CD4-positive, alpha-beta T cell treated with Interleukin-10 for 1 hour (primary cell): ENCODE measurements at places on chromosomes 2 and 18.

- DNase-seq, result no peak
Observed at GRCh38 chr2:38122344-38122743, 46.4 kb upstream of the CYP1B1 start.

DNA sequence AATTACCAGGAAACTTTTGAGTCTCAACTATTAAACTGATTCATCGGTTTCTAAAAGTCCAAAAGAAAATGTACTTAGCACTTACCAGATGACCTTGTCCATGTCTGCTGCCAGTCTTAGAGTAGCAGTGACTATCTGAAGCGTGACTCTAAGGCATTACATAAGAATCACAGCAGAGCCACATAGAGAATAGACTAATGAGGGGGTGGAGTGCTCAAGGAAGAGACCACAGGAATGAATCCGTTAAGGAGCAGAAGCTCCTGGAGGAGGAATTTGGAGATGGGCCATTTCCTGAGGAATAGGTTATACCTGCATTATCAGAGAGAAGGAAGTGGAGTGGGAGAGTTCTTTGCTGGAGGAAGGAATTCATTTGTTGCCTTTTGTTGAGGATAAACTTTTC is 116.0 kb downstream of the MAP3K20 start:
- DNase-seq, result no peak

GRCh38 chr2:212858496-212858895 is 292.9 kb downstream of the IKZF2 start:
- no peak for DNase-seq

DNA sequence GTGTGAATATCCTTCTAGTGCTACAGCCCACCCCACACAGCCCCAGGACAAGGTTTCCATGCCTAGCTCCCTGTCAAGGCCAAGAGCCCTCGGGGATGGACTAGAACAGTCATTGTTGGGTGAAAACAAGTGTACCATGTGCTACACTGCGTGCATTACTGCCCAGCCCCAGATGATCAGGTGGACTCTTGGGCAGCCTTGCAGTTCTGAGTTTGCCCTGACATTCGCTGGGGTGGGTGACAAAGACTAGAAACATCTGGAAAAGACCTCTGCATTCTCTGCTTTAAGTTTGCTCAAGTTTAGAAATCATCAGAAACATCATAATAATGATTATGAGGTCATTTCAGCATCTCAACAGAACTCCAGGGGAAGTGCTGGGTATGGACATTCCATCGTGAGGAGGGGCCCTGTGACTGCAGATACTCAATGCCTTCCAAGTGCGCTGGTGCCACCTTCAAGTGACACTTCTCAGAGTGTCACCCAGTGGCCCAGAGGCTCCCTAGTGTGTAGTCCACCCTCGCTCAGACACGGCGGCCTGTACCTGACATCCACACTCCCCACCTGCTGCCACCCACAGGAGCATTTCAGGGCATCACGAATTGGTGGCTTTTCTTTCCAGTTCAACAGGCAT is 5.3 kb upstream of the PXDN start:
- no peak for DNase-seq

DNA sequence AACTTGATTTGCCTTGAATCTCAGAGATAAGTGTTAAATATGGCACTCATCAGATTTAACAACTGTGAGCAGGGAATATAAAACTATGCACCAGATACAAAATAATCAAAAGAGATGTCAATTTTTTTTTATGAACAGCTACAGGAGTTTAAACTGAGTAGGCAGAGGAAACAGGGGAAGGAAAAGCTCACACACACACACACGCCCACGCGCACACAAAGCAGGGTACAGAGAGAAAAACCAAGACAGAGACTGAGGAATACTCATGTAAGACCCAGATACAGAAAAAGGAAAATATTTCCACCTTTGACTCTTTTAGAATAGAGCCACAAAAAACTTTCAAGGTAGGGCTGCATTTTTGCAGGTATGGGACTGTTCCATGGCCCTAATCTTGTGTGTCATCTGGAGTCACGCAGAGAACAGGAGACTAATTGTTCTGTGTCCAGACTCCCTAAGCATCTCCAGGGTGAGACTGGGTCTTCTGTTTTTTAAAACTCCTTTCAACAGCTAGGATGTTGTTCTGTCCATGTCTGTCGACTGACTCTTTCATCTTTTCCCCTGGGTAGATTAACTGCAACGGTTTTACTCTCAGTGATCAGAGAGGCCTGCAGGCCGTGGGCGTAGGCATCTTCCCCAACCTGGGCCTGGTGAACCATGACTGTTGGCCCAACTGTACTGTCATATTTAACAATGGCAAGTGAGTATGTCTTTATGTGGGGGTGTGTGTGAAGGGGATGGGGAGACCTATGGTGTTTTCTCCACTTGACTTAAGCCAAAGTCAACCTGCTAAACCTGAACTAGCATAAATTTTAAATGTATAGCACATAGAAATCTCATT is 23.0 kb downstream of the SMYD1 start:
- DNase-seq, result no peak

DNA sequence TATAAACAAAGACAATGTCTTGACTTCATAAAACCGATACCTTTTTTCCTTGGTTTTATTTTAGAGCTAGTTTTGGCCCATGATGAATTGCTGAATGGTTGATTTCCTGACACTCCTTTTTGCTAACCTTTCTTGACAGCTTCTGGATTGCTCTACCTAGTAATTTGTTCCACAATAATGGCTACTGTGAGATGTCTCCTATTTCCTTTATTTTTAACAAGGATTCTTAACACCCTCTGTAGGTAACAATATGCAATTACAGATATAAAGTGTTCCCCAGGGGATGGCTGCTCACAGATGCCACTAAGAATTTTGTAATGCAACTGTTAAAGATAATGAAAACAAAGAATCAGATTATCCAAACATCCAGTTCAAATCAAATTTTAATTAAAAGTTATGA is 100.8 kb upstream of the ATP5MC3 start:
- DNase-seq, result peak; percentile 35

DNA sequence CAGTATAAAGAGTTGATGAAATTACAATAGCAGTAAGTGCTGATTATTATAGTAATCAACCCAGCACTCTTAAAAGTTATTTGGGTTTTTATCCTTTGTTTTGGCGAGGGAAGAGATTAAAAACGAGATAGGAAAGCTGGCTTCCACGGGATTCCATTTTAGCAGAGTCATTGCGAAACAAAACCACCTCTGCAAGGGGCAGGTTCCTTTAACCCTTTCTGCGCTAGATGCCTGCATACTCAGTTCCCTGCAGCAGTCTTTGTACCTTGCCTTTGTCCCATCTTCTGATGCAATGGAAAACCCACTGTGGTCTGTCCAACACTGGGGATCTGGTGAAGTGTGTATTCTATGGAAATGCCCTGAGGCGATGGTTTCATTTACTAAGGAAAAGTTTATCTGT is 2.7 kb downstream of the YPEL5 start:
- peak; percentile 25 for DNase-seq

GRCh38 chr2:128598862-128599441 is 280.3 kb upstream of the HS6ST1 start:
- DNase-seq, result no peak

DNA sequence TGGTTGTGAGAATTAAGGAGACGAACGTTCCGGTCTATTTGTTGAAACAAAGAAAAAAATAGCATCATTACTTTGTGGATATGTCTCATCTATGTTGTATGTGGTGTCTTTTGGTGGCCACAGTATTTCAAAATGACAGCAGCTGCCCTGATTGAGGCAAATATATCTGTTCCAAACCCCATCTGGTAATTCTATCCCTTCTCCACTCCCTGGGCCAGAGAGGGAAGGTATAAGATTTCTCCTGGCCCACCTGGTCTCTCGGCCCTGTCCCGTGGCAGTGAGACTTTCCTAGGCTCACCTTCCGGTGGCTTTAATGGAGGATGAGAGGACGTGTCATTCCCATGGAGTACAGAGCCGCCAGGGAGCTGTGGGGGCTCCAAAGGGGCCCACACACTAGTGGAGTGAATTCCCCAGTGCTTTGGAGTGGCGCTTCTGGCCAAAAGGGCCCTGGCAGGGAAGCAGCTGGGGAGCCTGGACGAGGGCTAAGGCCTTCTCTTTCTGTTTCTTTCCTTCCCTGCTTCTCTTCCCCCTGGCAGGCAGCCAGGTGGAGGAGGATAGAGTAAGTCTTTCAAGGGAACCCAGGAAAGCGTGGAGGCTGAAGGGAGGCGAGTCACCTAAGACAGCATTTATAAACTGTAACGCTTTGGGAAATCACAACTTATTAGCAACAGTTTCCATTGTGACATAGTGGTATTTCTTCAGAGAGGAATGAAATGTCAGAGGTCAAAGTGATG is 5.6 kb downstream of the FOSL2 start:
- peak; percentile 1 for DNase-seq

GRCh38 chr2:229343661-229344060 is 72.6 kb upstream of the PID1 start:
- no peak for DNase-seq

DNA sequence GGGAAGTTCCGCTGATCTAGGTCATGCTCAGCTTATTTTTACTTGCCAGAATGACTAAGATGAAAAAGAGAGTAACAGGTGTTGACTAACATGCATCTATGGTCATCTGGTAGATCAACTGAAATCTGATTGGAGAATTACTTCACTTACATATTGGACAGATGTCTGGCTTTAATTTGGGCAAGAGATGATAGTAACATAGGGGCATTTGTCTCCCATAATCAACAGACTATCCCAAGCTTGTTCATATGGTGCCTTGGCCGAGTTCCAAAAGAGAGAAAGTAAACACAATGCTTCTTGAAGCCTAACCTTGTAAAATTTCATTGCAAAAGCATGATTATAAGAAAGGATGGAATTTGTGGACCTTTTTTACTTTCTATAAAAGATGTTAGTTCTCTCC is 503.7 kb downstream of the ADCYAP1 start:
- no peak for DNase-seq

DNA sequence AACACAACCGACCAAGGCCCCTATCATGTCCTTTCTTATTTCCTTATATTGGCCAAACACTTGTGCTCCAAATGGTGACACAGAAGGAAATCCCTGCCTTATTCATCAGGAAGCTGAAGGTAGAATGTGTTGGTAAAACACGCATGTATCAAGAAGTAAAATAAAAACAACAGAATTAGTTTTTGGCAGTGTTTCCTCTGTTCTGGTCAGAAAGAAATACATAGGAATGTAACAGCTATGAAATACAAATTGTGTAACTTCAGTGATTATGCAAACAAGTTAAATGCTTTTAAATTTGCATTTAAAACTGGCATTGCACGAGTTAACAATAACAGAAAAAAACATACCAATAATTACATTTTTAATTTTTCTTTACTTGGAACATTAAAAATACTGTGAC is 19.3 kb downstream of the ST6GAL2 start:
- no peak for DNase-seq

GRCh38 chr18:25503567-25504081 is 151.7 kb upstream of the ZNF521 start:
- no peak for DNase-seq

- no peak for DNase-seq
Observed at GRCh38 chr2:98489971-98490962, 45.6 kb downstream of the INPP4A start.

DNA sequence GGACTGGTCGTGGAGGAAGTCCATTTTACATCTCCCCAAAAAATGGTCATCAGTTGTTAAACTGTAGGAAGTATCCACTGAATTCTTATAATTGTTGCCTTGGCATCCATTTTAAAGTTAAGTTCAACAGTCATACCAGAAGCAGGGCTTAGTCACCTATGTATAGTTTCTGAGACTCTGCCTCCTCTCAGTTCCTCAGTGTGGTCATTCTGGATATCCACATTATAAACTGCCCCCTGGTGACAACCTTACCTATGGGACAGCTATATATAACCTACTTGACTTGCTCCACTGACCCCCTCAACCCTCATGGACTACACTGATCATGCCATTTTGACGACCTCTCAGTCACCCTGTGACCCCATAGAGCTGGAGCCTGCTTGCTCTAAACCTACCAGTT is 617.0 kb downstream of the LRP1B start:
- DNase-seq, result no peak

GRCh38 chr2:62196278-62196901 is 475 bp downstream of the B3GNT2 start:
- peak; percentile 62 for DNase-seq

GRCh38 chr2:113164930-113165585 is 8.7 kb upstream of the PSD4 start:
- DNase-seq, result no peak

GRCh38 chr2:88161446-88162244 is 8.5 kb upstream of the THNSL2 start:
- DNase-seq, result no peak

GRCh38 chr2:205988274-205988673 is 97.7 kb downstream of the INO80D start:
- DNase-seq, result no peak

- DNase-seq, result no peak
Observed at GRCh38 chr2:43465234-43465633, 130.6 kb downstream of the THADA start.

DNA sequence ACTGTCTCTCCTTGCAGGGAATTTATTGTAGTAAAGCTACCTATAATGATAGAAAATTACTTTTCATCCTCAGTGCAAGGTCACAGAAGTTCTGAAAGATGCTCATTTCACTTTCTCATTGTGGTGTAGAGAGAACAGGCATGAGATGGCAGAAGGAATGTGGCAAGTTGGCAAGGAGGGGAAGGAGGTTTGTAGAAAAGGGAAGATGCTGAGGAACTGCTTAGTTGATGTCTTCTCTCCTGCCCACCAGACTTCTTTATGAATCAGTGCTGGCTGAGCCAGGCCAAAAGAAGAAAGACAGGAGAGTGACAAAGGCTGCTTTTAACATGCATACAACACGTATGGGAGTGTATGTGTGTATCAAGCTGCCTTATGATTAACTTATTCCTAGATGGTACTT is 164.4 kb downstream of the PRPF40A start:
- DNase-seq, result no peak

GRCh38 chr2:117957616-117958015 is 56.3 kb downstream of the CCDC93 start:
- DNase-seq, result no peak

GRCh38 chr2:121491518-121491917 is 39.2 kb upstream of the RNU4ATAC start:
- no peak for DNase-seq

GRCh38 chr2:235059161-235059560 is 107.3 kb downstream of the SH3BP4 start:
- DNase-seq, result no peak

- no peak for DNase-seq
Observed at GRCh38 chr2:206011795-206012194, 74.2 kb downstream of the INO80D start.

DNA sequence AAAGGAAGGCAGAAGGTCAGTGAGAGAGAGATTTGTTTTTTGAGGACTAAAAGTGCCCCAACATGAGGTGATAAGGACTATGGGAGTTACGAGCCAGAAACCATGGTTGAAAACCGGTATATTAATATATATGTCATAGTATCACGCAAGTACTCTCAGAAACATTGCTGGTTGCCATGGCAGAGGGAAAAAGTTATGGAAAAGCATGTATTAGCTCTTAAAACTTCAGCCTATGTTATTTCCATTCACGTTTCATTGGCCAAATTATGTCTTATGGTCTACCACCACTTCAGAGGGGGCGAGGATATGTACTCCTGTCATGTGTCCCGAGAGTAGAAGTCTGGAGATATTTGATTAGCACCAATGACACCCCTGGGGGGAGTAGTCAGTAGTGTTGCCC is 125.9 kb downstream of the LTBP1 start:
- DNase-seq, result no peak

- no peak for DNase-seq
Observed at GRCh38 chr2:59196491-59196890, 955.4 kb upstream of the FANCL start.
